Activated CD4-positive, alpha-beta memory T cell treated with anti-CD3 and anti-CD28 coated beads for 36 hours (primary cell): ENCODE measurements at places on chromosomes 12 and 14.

GRCh38 chr12:40907115-40907527 lies 214.9 kb downstream of the CNTN1 start:
- peak; percentile 10 for DNase-seq

DNA sequence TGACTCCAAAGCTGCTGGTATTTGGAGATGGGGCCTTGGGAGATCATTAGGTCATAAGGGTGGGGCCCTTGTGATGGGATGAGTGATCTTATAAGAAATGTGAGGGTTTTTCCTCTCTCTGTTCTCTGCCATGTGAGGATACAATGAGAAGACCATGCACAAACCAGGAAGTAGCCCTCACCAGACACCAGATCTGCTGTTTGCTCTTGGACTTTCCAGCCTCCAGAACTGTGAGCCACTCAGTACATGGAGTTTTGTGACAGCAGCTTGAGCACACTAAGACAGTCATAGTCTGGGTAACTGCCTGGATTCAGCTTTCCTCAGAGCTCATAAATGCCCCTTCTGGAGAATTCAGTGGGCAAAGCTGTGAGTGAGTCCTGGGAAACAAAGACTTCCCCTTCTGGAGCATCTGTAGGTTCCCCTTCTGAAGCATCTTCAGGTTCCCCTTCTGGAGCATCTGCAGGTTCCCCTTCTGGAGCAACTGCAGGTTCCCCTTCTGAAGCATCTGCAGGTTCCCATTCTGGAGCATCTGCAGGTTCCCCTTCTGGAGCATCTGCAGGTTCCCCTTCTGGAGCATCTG lies 11.0 kb upstream of the PPP4R3A start:
- DNase-seq, result no peak

DNA sequence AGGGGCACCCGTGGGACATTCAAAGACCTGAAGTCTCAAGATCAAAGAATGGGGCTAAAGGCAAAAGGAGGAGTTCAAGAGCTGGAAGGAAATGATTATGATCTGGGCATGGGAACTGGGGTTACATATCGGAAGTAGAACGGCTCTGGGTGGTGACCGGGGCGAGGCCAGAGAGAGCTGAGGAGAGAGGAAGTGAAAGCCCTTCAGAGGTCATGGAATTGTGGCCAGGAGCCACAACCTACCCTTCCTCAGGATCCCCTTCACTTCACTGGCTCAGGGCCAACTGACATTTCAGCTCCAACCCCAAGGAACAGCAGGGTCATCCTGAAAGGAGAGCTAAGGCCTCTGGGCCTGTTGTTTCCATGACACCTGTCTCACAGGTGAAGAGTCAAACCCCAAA lies 57.8 kb downstream of the GALNT16 start:
- peak; percentile 3 for DNase-seq

DNA sequence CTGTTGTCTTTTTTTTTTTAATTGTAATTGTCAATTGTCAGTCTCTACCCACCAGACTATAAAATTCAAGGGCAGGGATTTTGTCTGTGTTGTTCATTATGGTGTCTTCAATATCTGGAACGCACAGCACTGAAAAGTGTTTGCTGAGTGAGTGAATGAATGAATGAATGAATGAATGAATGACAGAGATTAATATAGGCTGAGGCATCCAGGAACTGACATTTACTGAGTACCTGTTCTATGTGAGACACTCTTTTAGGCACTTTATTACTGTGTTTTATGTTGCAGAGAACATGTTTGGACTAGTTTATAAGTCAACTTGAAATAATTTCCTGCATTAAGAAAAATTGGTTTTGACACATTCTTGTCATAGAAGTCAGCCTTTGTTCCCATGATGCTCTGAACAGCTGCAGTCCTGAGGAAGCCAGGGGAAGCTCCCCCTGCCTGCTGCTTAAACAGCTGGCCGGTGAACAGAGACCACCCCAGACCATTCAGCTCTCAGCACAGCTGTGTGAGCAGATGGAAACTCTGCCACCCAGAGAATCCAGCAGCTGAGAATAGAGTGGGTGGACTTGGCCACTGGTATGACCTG lies 160.7 kb upstream of the CCND2 start:
- DNase-seq, result no peak

DNA sequence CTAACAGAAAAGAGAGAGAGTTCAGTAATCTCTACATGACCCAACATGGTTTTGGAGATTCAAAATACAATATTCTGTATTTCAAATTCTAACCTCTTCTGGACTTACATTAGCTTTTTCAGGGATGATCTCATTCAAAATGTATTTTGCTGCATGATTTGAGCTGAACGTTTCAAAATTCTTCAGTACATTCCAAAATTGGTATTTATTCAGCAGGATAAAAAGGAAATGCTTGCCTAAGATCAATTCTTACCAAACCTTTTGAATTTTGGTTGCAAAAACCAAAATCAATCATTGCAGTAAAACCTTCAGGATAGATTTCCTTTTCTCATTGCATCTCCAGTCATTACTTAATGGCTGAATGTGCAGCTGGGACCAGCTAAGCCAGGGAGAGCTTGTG lies 1761.3 kb upstream of the SEL1L start:
- no peak for DNase-seq

DNA sequence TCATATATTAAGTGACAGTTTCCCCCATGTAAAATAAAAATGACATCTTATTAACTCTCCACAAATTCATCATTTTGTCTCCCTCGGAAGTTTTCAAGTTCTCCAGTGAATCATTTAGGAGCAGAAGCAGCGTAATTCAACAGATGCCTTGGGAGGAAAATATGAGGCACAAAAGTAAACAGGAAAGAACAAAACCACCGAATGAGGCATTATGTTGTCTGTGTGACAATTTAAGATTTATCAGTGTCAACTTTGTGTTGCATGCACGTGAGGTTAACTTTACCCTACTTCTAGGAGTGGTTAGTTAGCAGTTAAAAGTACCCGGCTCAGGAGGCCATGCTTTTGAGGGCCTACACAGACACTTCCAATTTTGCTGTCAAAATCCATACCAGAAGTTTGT lies 258.6 kb downstream of the IPO8 start:
- DNase-seq, result no peak

- DNase-seq, result no peak
These were observed 29.7 kb downstream of the BDKRB1 start for GRCh38 chr14:96285667-96286066.

- no peak for DNase-seq
These were observed 62.8 kb upstream of the FOXN3 start for GRCh38 chr14:89479802-89480201.

DNA sequence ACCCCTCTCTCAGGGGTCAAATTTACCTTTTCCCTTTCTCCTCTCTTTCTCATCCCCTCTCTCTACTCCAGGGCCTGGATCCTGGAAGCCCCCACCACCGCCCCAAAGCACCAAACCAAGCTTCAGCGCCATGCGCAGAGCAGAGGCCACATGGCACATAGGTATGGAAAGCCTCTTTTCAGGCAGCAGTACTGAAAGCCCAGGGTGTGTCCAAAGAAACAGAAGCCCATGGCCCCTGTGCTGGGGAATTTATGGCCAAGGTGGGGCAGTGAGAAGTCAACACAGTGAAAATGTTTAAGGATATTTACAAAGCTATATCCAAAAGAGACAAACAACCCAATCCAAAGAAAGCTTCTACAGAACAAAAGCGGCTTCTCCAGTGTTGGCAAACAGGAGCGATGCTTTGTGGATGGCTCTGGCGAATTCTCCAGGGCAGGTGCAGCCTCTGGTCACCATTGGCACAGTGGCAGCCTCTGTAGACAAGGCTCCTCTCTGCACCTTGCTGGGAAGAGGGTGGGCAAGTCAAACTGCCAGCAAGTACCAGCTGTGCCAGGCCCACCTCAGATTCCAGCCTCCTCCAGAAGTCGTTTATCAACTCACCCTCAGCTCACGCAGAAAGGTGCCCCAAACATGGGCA lies 4.7 kb upstream of the CPNE6 start:
- DNase-seq, result no peak

DNA sequence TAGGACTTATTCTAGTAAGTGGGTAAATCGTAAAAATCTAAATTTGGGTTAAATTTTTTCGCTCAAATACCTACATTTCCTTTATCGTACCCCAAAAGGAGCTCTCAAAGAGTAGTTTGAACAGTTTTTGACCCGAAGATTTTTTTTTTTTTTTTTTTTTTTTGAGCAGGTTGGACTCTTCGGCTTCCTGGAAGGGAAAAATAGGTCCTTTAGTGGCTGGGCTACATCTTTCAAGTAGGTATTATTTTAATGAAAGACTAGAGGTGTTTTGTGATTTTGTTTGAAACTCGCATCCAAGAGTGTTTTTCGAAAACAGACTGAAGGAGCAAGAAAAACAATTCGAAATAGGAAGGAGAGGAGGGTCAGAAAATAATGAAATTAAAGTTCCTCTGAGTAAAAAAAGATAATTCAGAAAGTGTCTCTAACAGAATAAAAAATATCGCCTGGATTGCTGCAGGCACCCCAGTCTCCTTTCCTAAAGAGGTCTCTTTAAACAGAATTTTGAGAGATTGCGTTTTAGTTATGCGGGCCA lies 6.0 kb downstream of the CDKN1B start:
- no peak for DNase-seq

DNA sequence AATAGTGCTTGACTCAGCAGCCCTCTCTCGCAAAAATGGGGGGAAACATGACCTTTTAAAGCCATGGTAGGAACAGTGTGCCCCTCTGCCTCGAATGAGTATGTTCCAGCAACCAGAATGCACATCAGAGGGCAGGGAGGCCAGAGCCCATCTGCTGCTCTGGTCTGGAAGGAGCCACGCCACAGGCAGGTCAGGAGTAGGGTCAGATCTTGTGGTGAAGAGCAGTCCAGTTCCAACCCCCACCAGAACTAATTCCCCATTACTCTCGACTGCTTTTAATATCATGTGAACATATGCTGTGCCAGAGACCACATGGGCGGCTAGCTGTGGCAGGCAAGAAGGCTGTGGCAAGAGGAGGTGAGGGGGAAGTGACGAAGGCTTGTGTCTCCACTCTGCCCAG lies 34.6 kb upstream of the TMX1 start:
- DNase-seq, result no peak

GRCh38 chr12:38350342-38351174 lies 34.0 kb downstream of the ALG10B start:
- DNase-seq, result no peak

GRCh38 chr12:131603939-131604795 lies 106.7 kb upstream of the SFSWAP start:
- peak; percentile 69 for DNase-seq

DNA sequence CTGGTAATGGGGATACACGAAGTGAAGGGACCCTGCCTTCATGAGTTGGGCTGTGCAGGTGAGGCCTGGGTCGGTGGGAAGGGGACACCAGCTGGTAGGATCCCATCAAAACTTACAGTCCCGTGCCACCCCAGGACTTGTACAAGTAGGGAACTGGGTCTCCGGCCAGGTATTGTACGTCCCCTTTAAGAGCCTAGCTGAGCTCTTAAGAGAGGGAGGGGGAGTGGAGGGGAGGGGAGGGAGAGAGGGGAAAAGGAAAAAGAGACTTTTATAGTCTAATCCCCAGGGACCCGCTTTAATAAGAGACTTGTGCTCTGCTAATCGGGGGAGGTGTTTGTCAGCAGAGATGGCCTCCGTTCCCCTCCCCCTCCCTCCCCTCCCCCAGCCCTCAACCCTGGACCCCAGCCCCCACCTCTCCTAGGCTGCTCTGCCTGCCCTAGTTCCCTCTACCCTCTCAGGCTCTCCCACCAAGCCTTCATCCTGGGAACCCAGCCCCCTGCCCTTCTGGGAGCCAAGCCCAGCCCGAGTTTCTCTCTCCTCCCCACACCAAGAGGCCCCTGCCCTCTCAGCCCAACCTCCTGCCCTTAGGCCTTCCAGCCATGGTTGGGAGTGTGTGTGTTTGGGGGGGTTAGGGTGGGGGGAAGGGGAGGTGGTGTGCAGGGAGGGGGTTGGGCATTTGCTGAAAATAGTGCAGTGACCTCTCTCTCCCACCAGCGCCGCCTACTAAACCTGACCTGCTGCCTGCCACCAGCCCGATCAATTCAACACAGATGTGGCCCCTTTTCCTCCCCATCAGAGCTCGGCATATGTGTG lies 2.6 kb downstream of the GDF11 start:
- no peak for DNase-seq

GRCh38 chr12:76627346-76628135 lies 68.0 kb upstream of the OSBPL8 start:
- DNase-seq, result no peak

GRCh38 chr14:39430762-39431415 lies 1.3 kb downstream of the FBXO33 start:
- peak; percentile 28 for DNase-seq

GRCh38 chr12:111143271-111143670 lies 222.9 kb upstream of the MYL2 start:
- no peak for DNase-seq

- DNase-seq, result no peak
These were observed 188.2 kb downstream of the NAV3 start for GRCh38 chr12:78018939-78019338.

- peak; percentile 59 for DNase-seq
These were observed 2.6 kb downstream of the MLXIP start for GRCh38 chr12:122081083-122081696.

- no peak for DNase-seq
These were observed 189.5 kb downstream of the TSPAN9 start for GRCh38 chr12:3266638-3267037.

- no peak for DNase-seq
These were observed 121.2 kb upstream of the PLEKHG7 start for GRCh38 chr12:92581604-92582003.

DNA sequence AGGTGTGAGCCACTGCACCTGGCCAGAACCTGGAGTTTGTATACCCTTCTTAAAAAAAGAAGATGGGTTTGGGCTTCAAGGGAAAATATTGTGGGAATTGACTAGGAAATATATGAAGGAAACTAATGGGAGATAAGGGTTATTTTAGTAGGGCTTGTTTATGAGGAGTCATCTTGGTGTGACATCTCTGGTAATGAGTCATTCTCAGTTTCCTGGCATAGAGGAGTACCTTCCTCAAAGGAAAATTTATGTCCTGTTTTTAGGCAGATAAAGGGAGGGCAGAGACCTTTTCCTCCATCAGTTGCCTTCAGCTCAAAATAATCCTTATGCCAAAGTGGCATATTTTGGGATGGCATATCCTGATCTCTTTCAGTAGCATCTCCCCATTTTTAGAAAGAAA lies 30.6 kb upstream of the NFKBIA start:
- no peak for DNase-seq

GRCh38 chr14:91289464-91289863 lies 45.0 kb upstream of the GPR68 start:
- no peak for DNase-seq

DNA sequence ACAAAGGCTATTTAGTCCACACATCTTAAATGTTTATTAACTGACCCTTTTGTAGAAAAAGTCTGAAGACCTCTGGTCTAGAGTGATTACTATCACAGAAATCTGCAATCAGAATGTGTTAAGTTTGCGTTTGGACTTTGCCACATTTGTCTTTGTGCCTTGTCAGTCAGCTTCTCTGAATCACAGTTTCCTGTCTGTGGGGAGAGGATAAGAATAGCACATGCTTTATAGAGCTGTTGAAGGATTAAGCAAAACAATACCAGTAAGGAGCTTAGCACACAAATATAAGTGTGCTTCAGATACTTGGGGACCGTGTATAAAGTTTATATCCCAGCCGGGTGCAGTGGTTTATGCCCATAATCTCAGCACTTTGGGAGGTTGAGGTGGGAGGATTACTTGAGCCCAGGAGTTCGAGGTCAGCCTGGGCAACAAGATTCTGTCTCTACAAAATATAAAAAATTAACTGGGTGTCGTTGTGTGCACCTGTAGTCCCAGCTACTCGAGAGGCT lies 63.0 kb upstream of the BTG1 start:
- DNase-seq, result no peak

- DNase-seq, result no peak
These were observed 123.0 kb downstream of the PRKD1 start for GRCh38 chr14:29804481-29805266.
